A673 (cell line): ENCODE measurements at places on chromosomes 4 and X.

GRCh38 chr4:13169731-13170525 lies 314.2 kb downstream of the RAB28 start:
- DNase-seq = no peak

DNA sequence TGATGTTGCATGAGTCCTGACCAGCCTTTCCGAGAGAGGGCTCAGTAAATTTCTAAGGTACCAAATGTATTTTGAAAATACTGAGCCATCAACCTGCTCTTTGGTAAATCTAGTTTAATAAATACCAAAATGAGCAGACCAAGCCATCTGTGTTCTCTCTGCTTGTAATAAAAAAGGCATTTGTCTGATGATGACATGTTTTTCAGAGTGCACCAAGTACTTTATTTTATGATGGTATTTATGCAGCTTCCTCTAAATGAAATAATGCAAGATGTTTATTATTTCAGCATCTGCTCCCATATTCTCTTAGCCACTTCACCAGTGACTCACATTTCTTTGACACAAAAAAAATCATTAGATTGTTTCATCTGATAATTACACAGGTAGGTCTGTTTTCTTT lies 700.5 kb downstream of the TRIML1 start:
- no peak for DNase-seq

- DNase-seq = peak; percentile 14
These were observed 418 bp downstream of the TAB3 start for GRCh38 chrX:30888526-30889146.

DNA sequence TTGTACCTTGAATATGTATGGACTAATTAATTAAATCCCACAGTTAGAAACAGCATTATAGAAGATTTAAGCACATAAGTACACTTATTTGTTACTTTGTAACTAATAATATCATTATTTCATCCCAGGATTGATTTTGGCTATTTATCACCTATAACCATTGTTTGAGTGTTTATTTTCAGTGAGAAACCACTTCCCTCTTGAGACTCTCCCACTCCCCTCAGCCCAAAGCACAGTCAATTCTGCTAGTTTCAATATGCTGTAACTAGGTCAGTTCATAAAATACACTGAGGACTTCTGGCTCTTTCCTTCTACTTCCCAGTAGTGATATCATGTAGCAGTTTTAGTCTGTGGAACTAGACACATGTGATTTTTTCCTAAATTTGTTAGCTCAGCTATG lies 16.3 kb downstream of the OFD1 start:
- no peak for DNase-seq

GRCh38 chr4:2923668-2924173 lies 39.5 kb downstream of the NOP14 start:
- no peak for DNase-seq
